ENCODE measurements at places on chromosomes 6 and 20.

GRCh38 chr6:11812951-11813350 lies 34.3 kb upstream of the ADTRP start:
- no peak for DNase-seq

DNA sequence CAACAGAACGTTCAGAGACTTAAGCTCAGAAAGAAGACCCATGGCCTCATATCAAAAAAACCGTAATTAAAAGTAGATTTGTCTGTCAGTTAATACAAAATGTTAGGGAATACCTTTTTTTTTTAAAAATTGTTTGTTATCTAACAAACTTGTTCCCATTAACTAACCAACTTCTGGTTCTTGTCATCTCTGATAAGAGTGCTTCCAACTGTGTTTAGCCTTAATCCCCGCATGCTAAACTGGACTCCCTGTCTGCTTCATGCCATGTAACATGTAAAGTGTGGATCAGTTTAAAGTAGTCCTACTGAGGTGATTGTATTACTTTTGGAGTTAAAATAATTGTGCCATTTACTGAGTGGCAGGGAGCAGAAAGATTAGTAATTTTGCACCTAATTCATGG lies 6.3 kb downstream of the JARID2 start:
- DNase-seq: no peak

DNA sequence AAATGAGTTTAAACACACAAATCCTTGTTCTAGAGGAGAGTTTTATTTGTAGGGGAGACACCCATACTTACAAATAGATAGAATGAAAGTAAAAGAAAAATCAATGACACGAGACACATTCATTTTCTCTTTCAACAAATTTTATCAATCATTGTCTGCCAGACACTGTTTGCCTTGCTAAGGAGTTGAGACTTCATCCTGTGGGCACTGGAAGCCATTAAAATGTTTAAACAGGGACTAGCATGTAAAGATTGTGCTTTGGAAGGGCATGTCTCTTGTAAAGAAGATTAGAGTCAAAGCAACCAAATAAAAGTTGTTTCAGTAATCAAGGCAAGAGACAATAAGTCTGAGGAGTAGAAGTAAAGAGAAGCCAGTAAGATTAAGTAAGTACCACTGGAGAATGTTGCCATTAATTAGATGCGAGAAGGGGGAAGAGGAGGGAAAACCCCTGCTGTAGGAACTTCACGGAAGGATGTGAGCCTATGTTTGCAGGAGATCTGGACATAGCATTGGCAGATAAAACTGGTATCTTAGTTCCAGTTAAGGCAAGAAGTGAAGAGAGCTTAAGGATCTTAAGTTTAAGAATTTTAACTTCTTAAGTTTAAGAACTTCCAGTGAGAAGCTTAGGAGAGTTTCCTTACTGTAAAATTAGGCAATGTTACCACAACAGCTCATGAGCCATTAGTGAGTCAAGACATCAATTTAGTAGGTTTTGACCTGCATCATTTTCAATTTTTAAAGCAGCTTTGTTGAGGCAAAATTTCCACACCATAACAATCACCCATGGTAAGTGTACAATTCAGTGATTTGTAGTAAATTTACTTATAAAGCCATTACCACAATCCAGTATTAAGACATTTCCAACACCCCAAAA lies 117.0 kb upstream of the UST start:
- no peak for DNase-seq

GRCh38 chr6:2412731-2413130 lies 167.3 kb upstream of the GMDS start:
- DNase-seq: no peak

DNA sequence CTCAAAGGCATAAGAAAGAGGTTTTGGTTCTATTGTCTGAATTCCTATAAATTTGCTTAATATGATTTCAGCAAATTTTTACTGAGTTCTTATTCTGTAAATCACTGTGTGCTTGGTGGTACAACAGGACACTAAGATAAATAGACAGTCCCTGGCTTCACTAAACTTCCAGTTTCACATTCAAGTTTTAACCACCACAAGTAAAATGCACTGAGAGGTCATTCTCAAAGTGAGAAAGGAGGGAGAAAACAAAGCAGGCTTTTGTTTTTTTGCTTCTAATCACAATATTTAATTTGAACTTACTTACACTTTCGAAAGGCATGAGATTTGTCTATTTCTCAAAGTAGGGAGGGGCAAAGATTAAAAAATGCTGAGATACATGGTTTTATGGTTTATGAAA lies 445.7 kb downstream of the CDC5L start:
- DNase-seq: no peak

- no peak for DNase-seq
These were observed 121.0 kb upstream of the SPACA1 start for GRCh38 chr6:87926687-87927086.

GRCh38 chr6:89970609-89971337 lies 76.5 kb downstream of the GJA10 start:
- peak; percentile 35 for DNase-seq

DNA sequence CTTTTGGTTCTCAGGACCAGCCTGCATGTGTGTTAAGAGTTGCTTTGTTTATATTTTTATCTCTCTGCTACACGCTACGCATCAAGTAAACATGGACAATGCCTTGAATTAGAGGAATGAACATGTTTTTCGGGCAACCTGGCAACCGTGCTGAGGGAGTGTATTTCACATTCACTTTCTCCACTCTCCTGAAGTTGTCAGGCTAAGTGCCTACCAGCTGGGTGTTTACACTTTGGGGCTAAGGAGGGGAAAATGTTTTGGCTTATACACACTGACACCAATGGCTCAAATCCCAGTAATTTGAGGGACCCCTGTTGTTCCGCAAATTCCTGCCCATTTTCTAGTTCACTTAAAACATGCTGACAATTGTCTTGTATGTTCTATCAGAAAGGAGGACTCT lies 141.5 kb upstream of the PDE7B start:
- no peak for DNase-seq

DNA sequence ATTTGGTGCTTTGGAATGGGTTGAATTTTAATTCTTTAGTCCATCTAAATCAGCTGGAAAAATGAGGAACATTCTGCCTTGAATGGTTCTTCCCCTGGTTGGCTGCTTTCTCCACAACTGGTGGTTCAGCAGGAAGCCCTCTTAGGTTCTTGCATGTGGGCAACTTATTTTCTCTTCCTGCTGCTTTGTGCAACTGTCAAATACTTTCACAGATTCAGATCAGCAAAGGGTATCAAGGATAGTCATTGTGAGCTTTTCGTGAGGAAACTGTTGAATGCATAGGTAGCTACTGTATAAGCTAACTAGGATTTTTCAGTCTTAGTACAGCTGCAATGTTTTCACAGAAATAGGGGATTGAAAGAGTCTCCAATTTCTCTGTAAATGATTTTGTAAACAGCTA lies 72.9 kb upstream of the MRAP2 start:
- DNase-seq: no peak

GRCh38 chr6:13695252-13695651 lies 16.4 kb downstream of the RANBP9 start:
- no peak for DNase-seq

- DNase-seq: peak; percentile 39
These were observed 117.8 kb downstream of the RTN4IP1 start for GRCh38 chr6:106511288-106512047.

DNA sequence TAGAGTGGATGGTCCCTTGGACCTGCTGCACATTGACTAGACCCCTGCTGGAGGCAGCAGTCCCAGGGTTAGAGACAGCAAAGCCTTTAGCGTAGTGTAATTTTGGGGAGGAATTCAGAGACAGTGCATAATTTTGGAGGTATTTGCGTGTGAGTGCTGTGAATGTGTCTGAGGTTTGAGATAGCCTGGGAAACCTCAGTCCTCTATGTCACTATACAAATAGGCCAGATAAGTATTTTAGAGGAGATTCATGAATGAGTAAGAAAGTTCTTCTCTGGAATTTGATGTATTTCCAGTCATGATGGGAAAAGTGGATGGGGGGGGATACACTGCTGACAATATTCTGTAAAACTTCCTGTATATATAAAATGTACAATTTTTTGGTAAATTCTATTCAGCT lies 25.8 kb upstream of the MTRF1L start:
- DNase-seq: no peak

GRCh38 chr6:116364321-116364720 lies 6.4 kb upstream of the DSE start:
- DNase-seq: no peak

- no peak for DNase-seq
These were observed 27.7 kb downstream of the IL20RA start for GRCh38 chr6:137017081-137017480.

- DNase-seq: no peak
These were observed 609.3 kb upstream of the CITED2 start for GRCh38 chr6:139983555-139984276.

- no peak for DNase-seq
These were observed 273.2 kb downstream of the CDC5L start for GRCh38 chr6:44660561-44661220.

GRCh38 chr6:117771403-117771802 lies 96.1 kb downstream of the NUS1 start:
- DNase-seq: no peak

DNA sequence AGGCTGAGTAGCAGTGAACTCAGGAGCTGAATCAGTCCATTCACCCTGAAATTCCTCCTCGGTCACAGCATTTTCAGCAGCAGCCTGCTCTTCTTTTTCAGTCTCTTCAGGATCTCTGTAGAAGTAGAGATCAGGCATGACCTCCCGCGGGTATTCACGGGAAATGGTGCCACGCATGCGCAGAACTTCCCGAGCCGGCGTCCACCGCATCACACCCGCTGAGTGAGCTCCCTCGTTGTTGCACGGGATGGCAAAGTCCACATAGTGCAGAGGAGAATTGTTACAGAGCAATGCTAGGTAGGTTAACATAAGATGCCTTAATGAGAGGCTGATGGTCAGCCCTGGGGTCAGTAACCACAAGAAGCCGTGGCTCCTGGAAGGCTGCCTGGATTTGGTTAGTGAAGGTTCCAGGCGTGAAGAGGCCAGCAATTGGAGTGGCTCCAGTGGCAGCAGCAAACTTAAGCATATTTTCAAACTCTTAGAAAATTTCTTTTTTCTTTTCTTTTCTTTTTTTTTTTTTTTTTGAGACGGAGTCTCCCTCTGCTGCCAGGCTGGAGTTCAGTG lies 113.5 kb upstream of the HDAC2 start:
- DNase-seq: no peak

DNA sequence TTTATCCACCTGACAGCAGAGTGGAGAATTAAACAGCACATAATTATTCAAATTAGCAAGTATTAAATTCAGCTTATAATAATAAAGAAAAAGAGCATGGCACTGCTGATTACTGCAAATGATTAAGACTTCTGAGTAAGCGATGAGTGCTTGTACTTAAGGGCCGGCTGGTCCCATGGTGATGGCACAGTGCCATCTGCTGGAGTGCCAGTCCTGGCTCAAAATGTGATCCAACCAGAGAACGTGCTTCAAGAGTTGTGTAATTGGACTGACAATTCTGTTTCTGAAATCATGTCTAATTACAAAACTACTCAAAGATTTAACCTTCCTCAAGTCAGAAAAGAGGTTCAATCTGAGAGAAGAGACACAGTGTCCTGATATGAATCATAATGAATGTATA lies 181.6 kb upstream of the RGS17 start:
- no peak for DNase-seq

DNA sequence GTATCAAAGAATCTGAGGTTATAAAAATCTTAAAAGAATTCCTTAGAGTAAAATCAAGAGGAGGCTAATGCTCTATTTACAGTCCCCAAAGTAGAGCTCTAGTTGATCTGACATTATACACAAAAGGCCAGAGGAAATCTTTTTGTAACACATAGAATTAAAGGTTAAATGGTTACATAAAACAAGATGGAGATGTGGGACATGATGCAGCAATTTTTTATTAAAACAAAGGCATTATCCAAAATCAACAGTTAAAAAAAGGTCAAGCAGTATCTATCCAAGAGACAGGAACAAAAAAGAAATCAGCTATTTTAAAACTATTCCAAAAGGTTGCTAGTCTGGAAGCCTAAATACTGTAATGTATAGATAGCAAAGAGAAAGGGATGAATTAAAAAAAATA lies 20.4 kb downstream of the ELOVL5 start:
- no peak for DNase-seq

DNA sequence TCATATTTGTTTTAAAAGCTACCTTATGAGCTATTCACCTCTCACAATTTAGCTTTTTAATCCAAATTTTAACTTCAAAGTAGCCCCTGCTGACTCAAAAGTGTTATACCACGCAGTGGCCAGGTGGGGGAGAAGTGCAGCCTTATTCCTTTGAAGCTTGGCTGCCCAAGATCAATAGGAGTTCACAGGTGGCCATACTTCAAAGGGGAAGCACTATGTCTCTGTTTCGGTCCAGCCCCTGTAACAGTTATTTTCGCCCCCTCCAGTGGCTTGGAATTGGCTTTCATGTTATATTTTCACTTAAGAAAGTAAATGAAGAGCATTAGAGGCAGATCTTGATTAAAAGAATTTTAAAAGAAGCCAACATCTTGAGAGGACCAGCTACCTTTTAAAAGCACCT lies 608.4 kb downstream of the EPHA7 start:
- DNase-seq: peak; percentile 8

GRCh38 chr6:36544228-36544627 lies 3.1 kb downstream of the STK38 start:
- peak; percentile 86 for DNase-seq

Data from CD4-positive, CD25-positive, alpha-beta regulatory T cell (primary cell).